ENCODE measurements at places on chromosomes 7 and 10. TPM values are rescaled to one million over a fixed set of nuclear protein-coding genes. Genes with fewer than 3 reads are reported as not detected.

The CPA2 gene
- not detected for total RNA-seq

DNA sequence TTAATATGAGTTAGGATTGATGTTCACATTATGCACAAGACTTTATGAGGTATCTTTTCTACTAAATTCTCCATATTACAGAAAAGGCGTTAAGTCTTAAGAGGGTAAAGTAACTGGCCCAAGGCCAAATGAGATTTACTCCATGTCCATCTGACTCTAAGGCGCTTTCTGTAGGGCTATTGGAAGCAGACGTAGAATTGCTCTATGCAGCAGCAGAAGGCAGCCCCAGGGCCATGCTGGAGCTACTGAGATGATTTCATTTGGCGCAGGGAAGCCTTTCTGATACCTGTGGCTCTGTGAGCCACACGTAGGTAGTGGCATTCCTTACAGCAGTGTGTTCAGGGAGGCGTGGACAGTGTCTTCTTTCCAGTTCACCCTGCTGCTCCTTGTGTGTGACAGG, 133.1 kb downstream of the SH2D4B start:
- no peak for DNase-seq

- DNase-seq: no peak
Measured at GRCh38 chr10:69973678-69974077, 79.0 kb upstream of the MACROH2A2 start.

The PDZD7 gene
- under 0.01 TPM for total RNA-seq

DNA sequence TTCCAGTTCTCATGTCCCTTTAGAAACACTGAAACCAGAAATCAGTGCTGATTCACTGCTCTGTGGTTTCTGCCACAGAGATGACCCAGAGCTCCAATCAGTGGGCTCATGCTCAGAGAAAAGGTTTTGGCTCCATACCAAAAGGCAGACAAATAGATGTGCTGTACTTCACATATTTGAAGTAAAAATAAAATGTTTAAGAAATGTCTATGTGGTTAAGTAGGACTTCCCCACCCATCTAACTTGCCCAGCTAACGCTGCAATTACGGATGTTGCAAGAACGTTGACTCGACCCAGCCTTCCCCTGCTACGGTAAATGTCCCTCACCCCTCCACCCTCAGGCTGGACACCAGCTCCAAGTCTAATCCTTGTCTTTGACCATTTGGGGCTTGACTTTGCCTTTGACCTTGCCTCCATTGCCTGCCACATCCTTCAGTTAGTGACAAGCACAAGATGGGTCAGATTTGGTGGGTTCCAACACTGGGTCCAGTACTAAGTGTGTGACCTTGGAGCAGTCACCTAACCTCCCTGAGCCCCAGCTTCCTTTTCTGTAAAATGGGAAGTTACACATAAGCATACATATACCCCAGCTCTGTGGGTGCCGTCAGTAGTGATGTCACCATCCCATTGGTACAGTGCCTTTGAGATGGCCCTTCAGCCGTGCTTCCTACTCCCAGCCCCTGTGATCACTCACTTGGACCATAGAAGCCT, 95.8 kb downstream of the CHST15 start:
- no peak for DNase-seq
